ENCODE measurements at places on chromosomes 3 and 15.

DNA sequence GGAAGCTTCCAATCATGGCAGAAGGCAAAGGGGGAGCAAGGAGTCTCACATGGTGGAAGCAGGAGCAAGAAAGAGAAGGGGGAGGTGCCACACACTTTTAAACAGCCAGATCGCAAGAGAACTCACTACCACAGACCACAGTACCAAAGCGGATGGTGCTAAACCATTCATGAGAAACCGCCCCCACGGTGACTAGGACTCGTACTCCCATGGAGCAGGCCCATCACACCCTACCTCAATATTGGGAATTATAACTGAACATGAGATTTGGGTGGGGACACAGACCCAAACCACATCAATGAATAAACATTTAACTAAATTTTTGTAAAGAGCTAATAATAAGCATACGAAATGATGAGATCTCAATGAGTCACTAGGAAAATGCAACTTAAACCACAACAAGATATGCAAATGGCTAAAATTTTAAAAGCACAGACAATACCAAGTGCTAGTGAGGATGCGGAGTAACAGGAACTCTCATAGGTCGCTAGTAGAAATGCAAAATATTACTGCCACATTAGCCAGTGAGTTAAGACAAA lies 10.0 kb downstream of the MRPS25 start:
- DNase-seq = peak; percentile 67

DNA sequence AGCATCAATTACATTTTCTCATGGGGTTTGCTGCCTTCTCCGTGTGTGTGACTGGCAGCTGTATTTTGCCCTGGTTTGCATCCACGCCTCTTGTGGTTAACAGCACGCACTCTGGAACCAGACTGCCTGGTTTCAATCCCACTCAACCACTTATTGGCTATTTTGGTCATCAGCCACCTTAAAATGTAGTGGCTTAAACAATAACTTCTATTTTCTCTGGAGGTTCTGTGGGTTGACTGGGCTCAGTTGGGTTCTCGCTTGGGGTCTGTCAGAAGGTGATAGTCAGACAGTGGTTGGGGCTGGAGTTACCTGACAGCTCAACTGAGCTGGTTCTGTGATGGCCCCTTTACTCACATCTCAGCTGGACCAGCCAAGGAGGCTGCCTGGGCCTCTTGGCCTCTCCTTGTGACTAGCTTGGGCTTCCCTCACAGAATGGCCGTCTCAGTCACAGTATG lies 36.8 kb downstream of the EHD4 start:
- peak; percentile 43 for DNase-seq

DNA sequence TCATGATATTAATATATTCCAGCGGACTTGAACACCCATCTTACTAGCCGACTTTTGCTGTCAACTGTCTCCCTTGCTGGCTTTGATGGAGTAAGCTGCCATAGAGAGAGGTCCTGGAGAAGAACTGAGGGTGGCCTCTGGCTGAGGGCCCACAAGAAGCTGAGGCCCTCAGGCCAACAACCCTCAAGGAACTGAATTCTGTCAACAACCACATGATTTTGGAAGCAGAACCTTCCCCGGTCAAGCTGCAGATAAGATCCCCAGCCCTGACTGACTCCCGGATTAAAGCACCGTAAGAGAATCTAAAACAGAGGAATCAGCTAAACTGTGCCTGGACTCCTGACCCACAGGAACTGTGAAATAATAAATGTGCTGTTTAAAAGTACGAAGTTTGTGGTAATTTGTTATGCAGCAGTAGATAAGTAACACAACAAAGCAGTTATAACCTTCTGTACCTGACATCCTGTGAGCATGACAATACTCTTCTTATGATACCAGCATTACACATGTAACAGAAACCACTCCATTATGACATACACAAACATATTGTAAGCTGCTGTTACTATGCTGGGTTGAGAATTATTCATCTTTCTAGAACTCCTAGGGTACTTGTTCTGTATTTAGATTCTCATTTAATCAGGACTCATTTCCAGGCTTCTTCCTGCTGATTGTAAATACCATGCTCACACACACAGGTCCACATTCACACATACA lies 66.2 kb downstream of the HES1 start:
- no peak for DNase-seq

DNA sequence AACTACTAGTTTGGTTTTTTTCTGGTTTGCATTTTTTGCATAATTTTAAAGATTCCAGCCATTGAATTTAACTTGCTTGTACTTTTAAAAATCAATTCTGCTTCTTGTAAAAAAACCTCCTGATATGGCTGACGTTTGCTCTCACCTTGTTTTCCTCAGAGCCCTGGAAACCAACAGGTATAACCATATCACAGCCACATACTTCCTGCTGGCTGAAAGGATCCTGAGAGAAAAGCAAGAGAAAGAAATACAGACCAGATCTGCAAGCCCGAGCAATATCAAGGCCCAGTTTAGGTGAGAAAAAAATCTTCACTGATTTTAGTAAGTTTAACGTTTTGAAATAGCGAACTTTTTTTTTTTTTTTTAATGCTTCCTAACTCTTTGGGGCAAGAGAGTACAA lies 56.8 kb downstream of the SNRK start:
- no peak for DNase-seq

- DNase-seq = no peak
Observed at GRCh38 chr3:172751175-172751704, 714 bp downstream of the ECT2 start.

DNA sequence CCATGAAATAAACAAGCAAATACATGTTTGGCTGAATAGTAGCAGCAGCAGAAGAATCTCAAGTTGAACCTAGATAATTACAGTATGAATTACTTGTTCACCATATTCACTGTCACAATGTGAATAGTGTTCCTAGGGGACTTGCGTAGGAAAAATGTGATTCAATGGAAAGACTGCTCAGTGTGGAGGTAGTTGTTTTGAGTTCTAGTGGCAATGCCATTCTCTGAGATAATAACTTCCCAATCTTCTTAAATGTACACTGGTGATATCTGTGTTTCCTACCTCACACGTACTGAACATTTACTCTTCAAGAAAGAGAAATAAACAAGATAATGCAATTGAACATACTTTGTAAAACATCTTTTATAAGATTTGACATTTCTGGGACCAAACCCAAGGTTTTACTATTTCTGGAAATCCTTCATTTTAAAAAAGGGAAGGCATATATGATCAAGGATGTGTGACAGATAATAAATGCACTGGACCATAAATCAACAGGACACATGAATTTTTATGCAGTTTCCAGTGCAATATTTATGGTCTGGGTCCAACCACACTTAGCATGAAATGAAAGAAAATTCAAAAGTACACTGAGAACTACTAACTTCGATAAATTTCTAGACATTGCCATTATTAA lies 598.3 kb upstream of the ZNF385D start:
- DNase-seq = no peak

All from GM13977 (cell line).